GM04504 (cell line): ENCODE measurements at places on chromosomes 1 and 21.

- DNase-seq, result no peak
Observed at GRCh38 chr1:188672153-188672552, 1805.5 kb downstream of the BRINP3 start.

DNA sequence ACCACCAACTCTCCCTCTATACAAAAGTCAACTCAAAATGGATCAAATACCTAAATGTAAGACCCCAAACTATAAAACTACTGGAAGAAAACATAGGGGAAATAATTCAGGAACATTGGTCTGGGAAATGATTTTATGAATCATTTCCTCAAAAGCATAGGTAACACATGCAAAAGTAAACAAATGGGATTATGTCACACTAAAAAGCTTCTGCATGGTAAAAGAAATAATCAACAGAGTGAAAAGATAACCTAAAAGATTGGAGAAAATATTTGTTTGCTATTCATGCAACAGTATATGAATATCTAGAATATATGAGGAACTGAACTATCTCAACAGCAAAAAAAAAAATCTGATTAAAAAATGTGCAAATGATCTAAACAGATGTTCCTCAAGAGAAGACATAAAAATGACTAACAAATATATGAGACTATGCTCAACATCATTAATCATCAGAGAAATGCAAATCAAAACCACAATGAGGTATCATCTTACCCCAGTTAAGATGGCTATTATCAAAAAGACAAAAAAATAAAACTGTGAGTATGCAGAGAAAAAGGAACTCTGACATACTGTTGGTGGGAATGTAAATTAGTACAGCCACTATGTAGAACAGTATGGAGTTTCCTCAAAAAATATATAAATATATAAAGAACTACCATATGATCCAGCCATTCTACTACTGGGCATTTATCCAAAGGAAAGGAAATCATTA, 47.8 kb downstream of the VCAM1 start:
- DNase-seq, result no peak

DNA sequence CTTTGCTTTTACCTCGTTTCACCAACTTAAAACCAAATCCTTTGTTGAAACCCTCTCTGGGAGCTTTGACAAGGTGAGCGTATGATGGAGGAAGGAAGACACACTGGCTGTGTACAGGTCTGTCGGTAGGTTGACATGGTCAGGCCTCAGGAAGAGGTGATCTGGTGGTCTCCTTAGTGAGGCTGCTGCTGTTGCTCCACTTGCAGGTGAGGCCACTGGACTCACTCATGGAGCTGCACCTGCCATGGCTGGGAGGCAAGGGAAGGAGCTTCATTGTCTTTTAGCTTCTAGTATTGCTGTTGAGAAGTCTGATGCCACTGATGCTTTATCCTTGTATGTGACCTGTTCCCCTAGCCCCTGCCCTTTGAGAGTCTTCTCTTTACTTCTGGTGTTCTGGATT, 35.7 kb downstream of the TENT5C start:
- no peak for DNase-seq

DNA sequence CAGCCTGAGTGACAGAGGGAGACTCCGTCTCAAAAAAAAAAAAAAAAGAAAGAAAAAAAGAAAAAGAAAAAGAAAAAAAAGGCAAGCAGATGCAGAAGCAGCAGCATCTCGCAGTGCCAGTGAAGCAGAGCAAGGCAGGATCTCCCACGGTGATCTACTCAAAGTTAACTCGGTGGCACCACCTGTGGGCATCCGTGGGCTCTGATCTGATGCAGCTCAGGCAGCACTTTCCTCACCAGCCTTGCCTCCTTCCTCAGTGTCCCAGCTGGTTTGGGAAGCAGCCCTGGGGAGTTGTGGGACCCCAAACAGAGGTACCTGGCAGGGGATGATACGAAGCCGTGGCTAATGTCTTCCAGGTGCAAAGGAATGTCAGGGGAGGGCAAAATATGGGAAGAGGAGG, 104.3 kb upstream of the KRTAP19-8 start:
- DNase-seq, result no peak

DNA sequence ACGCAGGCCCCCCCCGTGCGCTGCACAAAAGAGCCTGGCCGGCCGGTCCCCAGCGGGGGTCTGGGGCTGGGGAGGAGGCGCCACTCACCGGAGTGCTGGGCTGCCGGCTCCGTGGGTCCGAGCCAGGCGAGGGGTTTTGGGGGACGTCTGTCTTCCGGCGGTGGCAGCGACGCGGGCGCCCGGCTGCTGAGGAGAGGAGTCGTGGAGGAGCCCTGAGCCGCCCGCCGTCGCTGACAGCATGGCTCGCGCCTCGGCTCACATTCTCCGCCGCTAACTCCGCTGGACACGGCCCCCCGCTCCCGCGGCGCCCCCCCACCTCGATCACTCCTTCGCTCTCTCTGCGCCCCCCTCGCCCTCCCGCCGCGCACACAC, 649 bp downstream of the AHDC1 start:
- no peak for DNase-seq

DNA sequence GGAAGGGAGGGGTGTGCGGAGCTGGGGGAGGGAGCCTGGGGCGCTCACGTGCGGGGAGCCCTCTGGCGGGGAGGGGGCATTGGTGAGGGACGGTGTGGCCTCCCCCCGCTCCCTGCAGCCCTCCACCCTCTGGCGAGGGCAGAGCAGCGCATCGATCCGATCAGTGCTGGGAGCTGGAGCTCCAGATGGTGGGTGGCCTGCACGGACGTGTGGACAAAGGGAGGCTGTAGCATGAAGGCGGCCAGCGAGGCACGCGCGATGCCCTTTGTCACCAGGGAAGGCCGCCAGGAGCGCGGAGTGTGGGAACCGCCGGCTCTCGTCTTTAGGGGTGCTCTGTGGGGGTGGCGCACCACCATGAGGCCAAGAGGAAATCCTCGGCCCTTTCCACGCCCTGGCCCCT, 5.4 kb upstream of the HES5 start:
- DNase-seq, result no peak

DNA sequence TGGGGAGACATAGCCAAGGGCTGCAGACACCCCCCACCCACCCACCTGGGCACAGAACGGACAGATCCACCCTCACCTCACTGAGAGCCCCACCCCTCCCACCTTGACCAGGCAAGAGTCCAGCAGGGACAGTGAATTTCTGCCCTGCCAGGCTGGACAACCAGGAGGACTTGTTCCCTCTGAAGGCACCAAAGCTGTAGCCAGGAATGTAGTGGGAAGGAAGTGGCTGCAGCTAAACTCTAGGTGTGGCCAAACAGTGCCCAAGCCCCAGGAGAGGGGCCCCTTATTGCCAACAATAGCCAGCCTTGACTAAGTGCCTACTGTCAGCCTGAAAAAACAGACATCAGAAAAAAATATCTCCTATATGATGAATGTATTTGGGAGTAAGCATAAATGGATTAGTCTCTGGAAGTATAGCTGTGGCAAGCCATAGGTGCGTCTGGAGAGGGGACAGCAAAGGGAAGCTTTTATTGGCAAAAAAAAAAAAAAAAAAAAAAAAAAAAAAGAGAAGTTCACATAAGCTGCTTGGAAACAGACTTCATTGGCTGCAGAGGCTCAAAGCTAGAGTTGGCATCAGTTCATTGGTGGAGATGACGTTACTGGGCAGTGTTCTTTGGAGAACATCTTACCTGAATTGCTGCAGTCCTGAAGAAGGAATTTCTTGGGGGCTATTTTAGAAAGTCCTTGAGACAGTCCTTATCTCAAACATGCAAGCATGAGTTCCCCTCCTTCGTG, 64.1 kb upstream of the TMEM51 start:
- no peak for DNase-seq

- no peak for DNase-seq
Observed at GRCh38 chr1:244325056-244325758, 126.5 kb downstream of the ADSS2 start.

GRCh38 chr1:212488436-212489283, 55.9 kb downstream of the NENF start:
- DNase-seq, result peak; percentile 56

DNA sequence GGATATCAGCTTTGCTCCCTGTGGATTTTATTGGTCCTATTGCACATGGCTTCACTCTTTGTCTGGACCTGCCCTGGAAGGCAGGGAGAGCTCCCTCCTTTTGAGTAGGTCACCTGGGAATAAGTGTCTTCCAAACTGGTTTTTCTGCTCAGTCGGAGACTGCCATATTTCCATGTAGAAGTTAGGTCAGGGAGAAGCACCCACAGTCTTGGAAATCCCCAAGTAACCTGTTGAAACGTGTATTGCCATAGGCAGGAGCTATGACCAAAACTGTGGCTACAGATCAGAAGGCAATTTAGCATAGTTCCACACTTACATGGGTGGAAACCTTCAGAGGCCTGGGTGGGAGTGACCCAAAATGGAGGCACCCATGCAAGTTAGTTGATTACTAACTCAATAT, 3.5 kb upstream of the GNG12 start:
- DNase-seq, result no peak

DNA sequence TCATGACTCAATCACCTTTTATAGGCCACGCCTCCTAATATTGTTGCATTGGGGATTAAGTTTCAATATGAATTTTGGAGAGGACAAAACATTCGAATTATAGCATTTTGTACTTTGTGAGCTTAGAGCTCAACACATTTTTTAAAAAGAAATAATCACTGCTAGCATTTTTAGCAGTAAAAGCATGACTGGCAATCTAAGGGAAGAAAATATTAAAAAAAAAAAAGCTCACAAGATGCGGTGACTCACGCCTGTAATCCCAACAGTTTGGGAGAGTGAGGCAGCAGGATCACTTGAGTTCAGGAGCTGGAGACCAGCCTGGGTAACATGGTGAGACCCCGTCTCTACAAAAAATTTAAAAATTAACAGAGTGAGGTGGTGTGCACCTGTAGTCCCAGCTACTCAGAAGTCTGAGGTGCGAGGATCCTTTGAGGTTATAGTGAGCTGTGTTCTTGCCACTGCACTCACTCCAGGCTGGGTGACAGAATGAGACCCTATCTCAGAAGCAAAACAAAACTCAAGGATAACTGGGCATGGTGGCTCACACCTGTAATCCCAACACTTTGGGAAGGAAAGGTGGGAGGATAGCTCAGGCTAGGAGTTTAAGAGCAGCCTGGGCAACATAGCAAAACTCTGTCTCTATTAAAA, 28.8 kb upstream of the DIPK1A start:
- no peak for DNase-seq

- no peak for DNase-seq
Observed at GRCh38 chr1:162560303-162561036, 1.1 kb upstream of the UAP1 start.

- DNase-seq, result no peak
Observed at GRCh38 chr1:53618500-53619366, 120.2 kb downstream of the GLIS1 start.

DNA sequence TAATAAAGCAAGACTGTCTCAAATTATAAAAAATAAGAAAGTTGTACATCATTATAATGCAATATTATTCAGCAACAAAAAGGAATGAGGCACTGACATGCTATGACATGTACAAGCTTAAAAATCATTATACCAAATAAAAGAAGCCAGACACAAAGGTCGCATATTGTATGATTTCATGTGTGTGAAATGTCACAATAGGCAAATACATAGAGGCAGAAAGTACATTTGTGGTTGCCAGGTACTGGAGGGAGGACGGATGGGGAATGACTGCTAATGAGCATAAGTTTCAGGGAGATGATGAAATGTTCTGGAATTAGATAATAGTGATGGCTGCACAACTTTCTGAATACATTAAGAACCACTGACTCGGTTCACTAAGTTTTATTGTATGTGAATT, 73.6 kb upstream of the NBPF3 start:
- no peak for DNase-seq

DNA sequence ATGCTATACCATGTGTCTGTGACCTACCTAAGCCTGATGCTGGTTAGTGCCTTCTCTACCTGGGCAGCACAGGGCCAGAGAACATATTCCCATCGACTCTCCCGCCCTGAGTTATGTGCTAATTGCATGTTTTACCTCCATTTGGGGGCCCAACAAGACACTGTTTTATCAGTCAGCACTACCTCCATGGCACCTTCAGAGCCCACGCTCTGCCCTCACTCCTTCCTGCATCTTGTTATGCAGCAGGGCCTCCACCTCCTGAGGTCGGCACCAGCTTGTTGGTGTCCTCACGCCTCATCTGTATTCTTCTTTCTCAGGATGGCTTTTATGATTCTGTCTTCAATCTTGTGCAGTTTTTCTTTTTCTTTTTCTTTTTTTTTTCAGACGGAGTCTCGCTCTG, 11.9 kb downstream of the WNT9A start:
- no peak for DNase-seq

DNA sequence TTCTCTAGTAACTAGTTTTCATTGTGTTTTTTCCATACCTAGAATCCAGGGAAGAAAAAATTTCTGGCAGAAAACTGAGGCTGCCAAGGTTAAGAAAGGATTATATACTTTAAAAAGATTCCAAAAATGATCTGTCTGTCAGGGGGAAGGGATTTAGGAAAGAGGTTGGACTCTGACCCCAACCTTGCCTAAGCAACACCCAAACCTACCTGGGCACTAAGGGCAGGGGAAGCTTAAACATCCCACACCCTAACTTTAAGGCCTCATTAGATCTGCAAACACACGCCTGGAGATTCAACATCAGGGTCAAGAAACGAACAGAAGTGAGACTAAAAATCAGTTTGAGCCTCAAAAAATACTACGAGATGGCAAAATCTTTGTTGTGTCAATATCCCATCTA, 19.4 kb downstream of the KDM5B start:
- no peak for DNase-seq

GRCh38 chr1:3275471-3276340, 178.8 kb upstream of the ARHGEF16 start:
- no peak for DNase-seq

GRCh38 chr1:239443361-239443760, 57.0 kb downstream of the CHRM3 start:
- no peak for DNase-seq

DNA sequence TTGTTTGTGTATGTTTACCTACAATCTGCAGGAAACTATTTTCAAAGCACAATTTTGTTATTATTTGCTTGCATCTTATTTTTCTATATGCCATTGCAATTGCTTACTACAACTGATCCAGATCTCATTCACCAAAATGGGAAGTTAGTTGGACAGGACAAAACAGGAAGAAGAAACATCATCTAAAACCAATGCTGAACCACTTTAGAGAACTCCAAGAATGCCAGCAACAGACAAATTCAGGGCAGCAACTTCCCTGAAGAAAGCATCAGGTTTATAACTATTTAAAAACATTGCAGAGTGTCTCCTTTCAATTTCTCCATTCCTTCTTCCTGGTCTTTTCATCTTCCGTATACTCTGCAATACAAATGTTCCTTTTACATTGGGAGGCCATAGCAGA, 82.4 kb upstream of the SMYD2 start:
- DNase-seq, result no peak

- DNase-seq, result no peak
Observed at GRCh38 chr1:172719694-172720138, 60.8 kb downstream of the FASLG start.

DNA sequence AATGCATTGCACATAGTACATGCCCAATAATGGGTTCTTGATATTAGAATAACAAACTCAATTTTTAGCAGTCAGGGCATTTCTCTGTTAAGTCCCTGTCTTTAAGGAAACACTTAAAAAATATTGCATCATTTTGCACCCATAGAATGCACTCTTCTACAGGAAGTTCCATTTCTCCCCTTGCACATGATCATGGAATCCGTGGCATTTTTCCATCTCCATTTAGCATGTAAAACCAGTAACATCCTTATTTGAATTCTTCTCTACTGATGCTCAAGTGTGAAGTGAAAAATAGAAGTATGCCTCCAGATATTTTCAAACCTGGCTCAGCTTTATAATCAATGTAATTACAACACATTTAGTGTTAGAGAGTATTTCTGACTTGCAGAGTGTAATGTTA, 192.8 kb downstream of the RWDD3 start:
- no peak for DNase-seq

- DNase-seq, result no peak
Observed at GRCh38 chr1:169698976-169699375, 12.4 kb downstream of the SELL start.
